Esophagus squamous epithelium (tissue), 5 donors: ENCODE measurements at places on chromosomes 11 and 22. TPM values are rescaled to one million over a fixed set of nuclear protein-coding genes. Genes with fewer than 3 reads are reported as not detected.

DNA sequence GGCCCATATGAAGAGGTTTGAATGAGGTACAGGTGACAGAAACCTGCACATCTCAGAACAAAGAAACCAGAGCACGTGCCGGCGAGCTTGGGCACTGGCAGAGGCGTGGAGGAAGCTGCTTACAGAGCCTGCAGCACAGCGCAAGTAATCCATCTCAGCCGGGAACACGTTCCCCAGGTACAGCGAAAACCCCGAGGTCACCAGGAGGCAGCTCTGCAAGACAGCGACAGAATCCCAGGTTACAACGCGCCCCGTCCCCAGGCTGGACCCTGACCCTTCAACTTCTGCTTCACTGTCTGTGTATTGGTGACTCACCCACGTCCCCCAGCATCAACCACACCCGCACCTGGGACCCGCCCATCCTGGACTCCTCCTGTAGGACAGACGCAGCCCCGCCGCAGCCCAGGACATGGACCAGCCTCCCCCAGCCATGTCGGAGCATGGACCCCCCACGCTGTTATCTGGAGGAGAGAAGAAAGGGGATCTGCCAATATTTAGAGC, 2.2 kb downstream of the MLC1 start:
- H3K27me3 ChIP-seq, result no peaks in the 10 kb centered on the region
- no peak for DNase-seq
- no peak overlapping the region for H3K4me3 ChIP-seq
- H3K27ac ChIP-seq, result no peak overlapping the region
- H3K4me1 ChIP-seq, result peaks cover 4% of the 10 kb centered on the region
- H3K36me3 ChIP-seq, result no peaks in the 10 kb centered on the region

- no peaks in the 10 kb centered on the region for H3K4me1 ChIP-seq
- DNase-seq, result no peak
- no peak overlapping the region for H3K4me3 ChIP-seq
- H3K27me3 ChIP-seq, result no peaks in the 10 kb centered on the region
- H3K36me3 ChIP-seq, result no peaks in the 10 kb centered on the region
Measured at GRCh38 chr11:103806130-103806895, 230.1 kb upstream of the DDI1 start.

DNA sequence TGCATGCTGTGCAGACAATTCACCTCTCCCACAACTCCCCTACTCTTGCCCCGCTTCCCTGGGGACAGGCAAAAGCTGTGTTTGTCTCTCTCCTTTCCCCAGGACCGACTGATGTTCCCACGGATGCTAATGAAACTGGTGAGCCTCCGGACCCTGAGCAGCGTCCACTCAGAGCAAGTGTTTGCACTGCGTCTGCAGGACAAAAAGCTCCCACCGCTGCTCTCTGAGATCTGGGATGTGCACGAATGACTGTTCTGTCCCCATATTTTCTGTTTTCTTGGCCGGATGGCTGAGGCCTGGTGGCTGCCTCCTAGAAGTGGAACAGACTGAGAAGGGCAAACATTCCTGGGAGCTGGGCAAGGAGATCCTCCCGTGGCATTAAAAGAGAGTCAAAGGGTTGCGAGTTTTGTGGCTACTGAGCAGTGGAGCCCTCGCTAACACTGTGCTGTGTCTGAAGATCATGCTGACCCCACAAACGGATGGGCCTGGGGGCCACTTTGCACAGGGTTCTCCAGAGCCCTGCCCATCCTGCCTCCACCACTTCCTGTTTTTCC, 1.4 kb upstream of the MADD start:
- peak overlapping the region; percentile 93 for H3K27ac ChIP-seq
- peak overlapping the region; percentile 96 for H3K4me3 ChIP-seq
- no peaks in the 10 kb centered on the region for H3K27me3 ChIP-seq
- H3K4me1 ChIP-seq, result peaks cover 8% of the 10 kb centered on the region
- no peaks in the 10 kb centered on the region for H3K36me3 ChIP-seq

DNA sequence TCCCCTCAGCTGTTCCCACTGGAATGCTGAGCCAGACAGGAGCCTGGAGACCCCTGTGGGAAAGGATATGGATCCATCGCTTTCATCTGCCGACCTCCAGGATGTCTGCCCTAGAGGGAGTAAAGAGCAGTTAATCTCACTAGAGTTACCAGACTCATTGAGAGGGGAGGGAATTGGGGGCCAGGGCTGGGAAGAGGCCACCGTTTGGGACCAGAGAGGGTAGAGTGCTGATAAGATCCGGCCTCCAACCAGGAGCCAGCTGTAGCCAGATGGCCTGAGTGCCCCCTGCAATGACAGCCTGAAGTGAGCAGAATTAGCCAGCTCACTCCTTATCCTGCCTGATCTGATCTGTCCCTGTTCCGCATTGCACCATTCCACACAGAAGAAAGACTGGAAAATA, 3.7 kb upstream of the APLNR start:
- DNase-seq, result no peak
- no peak overlapping the region for H3K27ac ChIP-seq
- H3K4me1 ChIP-seq, result peaks cover 9% of the 10 kb centered on the region
- H3K4me3 ChIP-seq, result no peak overlapping the region
- no peaks in the 10 kb centered on the region for H3K27me3 ChIP-seq

NCAM1 gene
- 2.8 TPM for total RNA-seq

GAS2 gene
- total RNA-seq, result 0.15 TPM

CDC45 gene
- 4.1 TPM for total RNA-seq

APOA4 gene
- not detected for total RNA-seq

NPAS4 gene
- total RNA-seq, result not detected
